KBM-7 (cell line): ENCODE measurements at places on chromosomes 1 and 21.

DNA sequence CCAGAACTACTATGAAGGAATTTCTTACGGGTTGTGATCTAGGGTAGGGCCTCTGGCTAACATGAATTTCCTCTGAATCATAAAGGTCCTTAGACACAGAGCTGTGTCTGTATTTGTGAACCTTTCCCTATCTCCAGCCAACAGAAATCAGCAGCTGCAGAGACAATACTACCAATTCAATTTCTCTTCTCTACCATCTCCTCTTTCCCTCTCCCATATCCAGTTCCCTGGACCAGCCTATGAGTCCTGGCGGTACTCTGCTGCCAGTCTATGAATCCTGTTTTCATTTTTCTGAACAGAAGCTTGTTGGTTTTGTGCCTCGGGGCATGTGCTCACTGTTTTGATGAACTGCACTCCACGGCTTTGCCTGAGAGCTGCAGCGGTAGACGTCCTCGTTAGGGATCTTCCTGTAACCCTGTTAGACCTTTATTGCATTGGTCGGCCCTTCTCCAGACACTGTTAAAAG lies 458.0 kb upstream of the VAMP3 start:
- DNase-seq: no peak

DNA sequence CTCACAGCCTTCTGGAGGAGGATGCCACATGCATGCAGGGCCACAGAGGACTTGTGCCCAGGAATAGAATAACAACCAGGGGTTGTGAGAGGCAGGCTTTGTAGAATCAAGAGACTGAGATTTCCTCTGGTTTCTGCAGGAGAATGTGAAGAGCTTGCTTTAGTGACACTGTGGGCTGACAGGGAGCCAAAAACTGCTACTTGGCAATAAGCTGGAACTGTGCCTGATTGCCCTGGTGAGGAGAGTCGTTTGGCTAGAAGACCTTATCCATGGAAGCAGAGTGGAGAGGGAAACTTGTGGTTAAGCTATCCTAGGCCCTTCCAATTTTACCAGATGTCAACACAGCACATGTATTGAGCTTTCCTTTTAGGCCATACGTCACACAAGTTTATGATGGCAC lies 902.1 kb downstream of the MRPL39 start:
- DNase-seq: no peak

DNA sequence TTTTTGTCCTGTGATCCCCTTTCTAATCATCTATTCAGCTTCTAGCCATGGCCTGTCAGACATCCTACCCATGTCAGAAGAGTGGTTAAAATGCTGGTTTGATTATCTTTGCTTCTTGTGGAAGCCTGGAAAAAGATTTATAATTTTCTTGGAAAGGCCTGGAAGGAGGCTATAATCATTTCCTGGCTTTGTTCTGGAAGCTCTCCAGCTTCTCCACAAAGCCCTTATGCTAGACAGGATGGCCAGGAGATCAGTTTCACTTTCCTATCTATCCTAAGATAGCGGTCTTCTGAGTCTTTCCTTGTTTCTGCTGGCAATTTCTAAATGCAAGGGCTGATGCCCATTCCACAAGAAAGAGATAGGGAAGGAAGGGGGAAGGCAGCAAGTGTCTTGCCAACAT lies 90.9 kb upstream of the SLC44A3 start:
- no peak for DNase-seq

- DNase-seq: no peak
Observed at GRCh38 chr1:77620273-77620672, 62.2 kb downstream of the ZZZ3 start.

DNA sequence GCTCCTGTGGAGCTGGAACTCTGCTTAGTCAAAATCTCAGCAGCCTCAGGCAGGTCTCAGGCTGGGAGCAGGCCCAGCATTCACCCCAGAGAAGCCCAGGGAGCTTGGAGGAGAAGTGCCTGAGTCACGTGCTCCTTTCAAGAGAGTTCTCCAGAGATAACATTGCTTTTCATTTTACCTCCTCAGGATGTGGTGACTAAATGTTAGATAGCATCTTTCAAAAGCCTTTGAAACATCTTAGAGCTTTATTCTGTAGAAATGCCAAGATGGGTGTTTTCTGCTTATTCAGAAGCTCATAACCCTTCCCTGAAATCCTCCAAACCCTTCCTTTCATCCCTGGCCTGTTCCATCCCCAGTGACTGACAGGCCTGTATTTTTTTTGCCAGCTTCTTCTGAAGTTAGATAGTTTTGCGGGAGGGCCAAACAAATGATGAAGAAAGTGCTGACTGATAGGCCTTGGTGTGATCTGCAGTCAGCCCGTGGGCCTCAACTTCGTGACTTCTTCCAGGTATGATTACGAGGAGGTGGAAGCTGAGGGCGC lies 58.0 kb downstream of the PGM1 start:
- DNase-seq: no peak

DNA sequence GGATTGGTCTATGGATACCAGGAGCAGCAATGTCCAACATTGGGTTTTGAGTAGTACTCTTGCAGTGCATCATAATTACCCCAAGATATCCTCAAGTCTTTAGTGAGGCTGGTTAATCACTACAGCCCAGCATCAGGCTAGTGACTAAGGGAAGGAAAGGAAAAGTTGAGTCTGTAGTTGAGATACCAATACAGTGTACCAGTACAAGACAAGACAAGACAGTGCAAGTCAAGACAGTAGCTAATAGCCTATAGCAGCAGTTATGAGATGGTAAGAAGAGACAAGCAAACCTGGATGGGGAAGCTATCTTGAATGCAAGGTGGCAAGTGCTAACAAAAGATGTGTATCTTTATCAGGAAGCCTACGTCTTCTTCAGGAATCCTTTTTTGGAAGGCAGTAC lies 13.3 kb upstream of the GNG12 start:
- DNase-seq: no peak

GRCh38 chr1:245873883-245874671 lies 633.0 kb downstream of the SMYD3 start:
- no peak for DNase-seq

DNA sequence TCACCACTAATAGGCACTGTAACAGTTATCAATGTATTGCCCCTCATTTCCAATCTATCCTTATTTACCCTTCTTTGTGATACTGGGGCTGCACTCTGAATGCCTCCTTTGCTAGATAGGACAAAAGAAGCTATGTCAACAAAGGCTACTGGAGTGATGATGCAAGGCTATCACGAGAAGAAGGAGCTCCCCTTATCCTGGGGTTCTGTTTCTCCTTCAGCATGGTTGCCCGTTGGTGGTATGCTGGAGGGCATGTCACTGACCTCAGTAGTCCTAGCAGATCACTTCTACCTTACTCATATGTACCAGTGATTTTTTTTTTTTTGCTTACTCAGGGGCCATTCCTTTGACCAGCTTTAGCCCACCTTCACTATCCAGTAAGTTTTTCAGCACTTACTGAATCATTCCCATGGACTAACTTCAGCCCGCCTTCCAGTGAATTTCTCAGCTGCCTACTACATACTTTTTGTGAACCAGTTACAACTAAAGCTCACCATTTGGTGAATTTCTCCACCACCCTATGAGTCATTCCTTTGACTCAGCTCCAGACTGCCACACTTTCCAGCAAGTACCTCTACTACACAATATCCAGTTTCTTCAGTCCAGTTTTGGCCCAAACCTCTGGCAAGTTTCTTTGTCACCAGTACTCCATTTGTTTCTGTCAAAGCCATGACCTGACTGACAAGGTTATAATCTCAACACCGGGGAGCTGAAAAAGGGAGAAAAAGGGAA lies 944.5 kb downstream of the KCNT2 start:
- DNase-seq: no peak

DNA sequence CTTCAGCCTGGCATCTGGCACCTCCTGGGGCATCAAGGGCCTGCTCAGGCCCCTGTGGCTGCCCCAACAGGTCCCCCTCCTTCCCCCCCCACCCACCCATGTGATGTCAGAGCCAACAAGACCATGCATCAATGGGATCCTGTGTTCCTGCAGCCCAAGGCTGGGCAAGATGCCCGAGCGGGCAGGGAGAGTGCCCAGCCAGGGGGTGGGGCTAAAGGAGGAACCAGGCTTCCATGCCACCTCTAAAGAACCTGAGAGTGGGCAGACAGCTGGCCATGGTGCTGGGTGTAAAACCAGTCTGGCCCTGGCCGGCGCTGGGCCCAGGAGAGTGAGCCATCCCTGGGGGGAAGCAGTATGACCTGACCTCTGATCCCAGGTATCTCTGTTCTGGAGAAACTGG lies 7.6 kb downstream of the COL16A1 start:
- DNase-seq: no peak

GRCh38 chr1:63891060-63891690 lies 117.4 kb downstream of the ROR1 start:
- no peak for DNase-seq

DNA sequence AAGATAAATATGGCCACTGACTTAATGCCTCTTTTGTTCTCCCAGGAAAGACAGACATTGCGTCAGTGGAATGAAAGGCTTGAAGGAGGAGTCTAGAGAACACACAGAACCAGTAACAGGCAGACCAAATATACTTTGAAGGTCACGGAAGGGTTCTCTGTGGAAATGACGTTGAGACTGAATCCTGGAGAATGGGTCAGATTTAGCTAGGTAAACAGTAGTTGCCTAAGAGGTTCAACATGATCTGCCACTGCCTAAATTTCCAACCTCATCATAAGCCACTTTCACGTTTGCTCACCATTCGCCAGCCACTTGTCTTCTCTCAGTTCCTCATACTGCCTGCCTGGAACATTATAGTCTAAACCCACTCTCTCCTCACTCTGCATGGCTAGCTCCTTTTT lies 20.5 kb downstream of the PLA2G4A start:
- DNase-seq: no peak
